ENCODE measurements at places on chromosomes 1 and 21.

DNA sequence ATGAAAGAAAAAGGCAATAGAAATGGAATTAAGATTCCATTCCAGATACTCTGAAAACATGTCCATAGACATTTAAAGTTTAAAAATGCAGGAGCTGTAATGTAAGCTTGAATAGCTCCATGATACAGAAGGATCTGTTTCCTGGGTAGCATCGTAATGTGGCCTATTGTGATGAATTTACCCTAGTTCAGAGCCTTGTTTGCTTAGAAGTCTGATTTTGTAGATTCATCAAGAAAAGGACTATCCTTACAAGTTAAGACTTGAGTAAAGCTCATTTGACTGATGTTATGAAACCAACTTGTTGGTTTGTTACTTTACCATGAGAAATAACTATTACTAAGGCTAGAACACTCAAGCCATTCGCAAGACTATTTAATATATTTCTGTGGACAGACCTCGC, 55.5 kb downstream of the KIF1B start:
- DNase-seq: no peak

- no peak for DNase-seq
Measured at GRCh38 chr1:212595229-212595628, 13.3 kb upstream of the ATF3 start.

GRCh38 chr1:101884621-101885020, 112.1 kb downstream of the OLFM3 start:
- DNase-seq: no peak

DNA sequence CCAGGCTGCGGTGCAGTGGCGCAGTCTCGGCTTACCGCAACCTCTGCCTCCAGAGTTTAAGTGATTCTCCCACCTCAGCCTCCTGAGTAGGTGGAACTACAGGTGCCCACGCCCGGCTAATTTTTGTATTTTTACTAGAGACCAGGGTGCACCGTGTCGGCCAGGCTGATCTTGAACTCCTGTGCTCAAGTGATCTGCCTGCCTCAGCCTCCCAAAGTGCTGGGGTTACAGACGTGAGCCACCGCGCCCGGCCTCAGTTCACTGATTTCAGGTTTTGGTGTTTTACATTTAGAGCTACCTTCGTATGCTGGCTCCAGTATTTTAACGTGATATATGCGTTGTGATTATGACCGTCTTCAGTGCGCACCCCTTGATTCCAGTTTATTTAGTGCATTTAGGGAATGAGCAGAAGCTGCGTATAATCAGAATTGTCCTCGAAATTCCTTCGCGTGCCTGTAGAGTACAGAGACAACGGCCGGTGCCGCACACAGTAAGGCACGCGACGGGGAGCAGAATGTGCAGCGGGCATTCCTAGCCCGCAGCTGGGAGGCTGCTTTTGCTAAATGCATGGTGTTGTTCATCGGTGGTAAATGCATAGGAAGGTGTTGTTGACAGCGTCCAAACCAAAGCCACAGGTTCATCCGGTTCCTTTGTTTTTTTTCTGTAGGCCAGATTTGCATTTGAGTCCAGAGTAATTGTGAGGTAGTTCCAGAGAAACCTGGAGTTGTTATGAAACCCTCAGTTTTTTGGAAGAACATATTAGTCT, 48.9 kb upstream of the DIP2A start:
- no peak for DNase-seq

DNA sequence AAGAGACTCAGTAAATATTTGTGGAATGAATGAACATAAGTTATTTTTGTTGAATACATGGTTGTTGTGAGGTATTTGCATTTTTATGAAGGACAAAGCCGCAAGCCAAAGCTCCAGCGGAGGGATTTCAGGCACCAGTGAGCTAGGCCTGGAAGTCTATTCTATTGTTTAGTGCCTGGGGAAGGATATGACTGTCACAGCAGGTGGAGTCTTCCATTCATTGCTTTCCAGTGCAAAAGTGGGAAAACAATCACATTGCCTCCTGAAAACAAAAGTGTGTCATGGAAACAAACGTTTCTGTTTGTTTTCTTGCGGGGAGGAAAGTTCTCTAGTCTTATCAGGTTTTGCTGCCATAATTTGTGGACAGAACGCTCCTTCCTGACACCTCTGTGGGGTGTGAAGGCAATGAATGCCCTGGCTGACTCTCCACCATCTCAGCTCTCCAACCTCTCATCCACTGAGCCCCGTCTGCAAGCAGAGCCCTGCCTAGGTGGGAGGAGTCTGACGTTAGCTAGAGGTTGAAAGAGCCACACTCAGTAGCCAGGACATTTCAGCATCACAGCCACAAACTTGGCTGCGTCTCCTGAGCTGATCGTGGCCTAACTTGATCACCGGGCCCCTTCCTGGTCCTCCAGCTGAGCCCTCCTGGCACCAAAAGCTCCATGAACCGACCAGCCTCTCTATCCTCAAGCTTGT, 739.1 kb downstream of the MATN1 start:
- DNase-seq: no peak

DNA sequence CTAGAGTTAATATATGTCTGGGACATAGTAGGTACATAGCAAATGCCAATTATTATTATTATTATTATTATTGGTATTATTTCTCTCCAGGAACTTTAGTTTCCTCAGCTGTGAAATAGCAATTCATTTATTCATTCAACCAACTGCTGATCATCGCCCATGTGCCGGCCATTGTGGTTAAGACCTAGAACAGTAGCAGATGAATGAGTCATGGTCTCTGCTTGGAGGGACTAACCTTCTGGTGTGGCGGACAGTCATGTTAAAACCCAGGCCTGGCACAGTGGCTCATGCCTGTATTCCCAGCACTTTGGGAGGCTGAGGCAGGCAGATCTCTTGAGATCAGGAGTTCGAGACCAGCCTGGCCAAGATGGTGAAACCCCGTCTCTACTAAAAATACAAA, 23.8 kb upstream of the LDLRAP1 start:
- no peak for DNase-seq

Measured in memory B cell (primary cell).